Activated naive CD4-positive, alpha-beta T cell (primary cell): ENCODE measurements at places on chromosomes 3 and 15.

DNA sequence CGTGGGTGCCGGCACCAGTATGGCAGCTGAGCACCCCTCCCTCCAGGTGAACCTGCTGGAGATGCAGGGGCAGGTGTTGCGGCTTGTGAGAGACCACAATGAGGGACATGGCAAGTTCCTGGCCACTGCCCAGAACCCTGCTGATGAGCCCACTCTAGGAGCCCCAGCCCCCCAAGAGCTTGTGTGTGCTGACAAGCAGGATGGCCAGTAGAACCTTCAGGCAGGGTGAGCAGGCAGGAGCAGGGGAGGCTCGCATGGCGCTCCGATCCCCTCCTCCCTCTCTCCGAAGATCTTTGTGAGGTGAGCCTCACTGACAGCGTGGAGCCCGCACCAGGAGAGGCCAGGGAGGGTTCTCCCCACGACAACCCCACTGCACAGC, 29.8 kb downstream of the NGRN start:
- DNase-seq = no peak

- peak; percentile 15 for DNase-seq
Measured at GRCh38 chr3:142724682-142725356, 985 bp downstream of the TRPC1 start.

DNA sequence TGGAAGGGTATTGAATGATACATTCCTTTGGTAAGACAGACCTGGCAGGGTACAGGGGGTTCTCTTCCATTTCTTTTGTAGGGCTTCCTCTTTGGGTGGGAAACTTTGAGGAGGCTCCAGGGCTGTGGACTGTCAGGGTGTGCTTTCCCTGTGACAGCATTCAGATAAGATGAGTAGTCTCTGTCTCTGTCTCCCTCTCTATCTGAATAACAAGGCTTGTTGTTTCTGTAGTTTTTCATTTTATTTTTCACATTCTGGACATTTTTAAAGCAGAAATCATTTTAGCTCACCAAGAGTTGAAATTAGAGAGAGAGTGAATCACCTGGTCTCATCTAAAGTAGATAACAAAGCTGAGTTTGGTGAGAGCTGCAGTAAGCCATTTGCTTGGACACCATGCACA, 100.8 kb upstream of the TPM1 start:
- DNase-seq = no peak

GRCh38 chr15:92634671-92635201, 20.8 kb downstream of the FAM174B start:
- DNase-seq = no peak

DNA sequence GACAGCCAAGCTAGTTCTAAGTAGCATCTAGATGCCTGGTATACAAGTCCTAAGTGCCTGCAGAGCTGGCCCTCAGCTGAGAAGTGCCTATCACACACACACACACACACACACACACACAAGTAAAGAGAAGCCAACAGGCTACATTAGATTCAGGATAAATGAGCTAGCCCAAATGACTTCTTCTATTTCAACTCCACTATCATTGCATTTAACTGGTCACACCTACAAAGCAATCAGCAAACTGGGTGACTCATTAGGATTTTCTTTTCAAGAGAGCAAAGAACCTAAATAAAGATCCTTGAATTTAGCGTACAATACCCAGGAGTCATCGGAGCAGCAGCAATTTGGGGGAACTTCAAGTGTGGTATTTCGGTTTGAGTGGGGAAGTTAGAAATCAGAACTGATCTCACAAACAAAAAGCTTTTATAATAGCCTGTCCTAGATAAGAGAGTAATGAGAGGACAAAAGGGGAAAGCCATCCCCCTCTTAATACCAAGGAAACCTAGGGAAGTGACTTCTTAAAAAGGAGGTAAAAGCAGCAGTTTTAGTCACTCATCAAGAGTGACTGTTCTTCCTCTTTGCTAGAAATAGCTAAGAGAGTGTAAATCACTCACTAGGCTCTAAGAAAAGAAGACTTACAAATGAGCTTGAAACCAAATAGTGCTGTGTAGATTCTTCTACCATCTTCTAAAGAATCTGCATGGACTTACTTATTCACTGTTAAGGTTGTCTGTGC, 112.7 kb downstream of the TNIK start:
- no peak for DNase-seq

DNA sequence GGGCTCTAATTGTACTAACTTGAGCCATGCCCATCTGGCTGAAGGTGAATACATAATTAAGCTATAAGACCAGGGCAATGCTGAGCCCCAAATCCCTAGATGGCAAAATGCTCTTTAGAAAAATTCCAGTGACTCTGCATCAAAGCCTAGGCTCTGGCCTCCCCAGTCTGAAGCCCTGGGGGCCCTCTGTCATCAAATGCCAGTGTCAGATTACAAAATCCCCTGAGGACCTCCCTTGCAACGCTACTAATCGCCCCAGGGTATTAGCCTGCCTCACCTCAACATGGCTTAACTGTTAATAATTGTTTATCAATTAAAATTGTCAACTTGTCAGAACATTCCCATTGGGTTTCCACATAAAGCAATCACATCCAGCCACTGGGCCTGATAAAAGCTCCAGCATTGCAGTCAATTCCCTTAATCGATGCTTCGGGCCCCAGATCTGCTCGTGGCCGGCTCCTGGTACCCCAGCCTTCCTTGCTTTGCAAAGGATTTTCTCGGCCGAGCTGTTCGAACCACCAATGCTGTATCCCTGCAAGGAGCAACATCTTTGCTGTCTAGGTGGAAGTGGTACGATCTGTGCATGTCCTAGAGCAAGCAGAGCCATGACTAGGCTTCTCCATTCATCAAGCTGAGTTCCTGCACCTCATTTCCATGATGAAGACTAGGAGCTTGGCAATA, 151.7 kb downstream of the MEGF11 start:
- no peak for DNase-seq

- no peak for DNase-seq
Measured at GRCh38 chr15:54345301-54345700, 367.1 kb downstream of the UNC13C start.

DNA sequence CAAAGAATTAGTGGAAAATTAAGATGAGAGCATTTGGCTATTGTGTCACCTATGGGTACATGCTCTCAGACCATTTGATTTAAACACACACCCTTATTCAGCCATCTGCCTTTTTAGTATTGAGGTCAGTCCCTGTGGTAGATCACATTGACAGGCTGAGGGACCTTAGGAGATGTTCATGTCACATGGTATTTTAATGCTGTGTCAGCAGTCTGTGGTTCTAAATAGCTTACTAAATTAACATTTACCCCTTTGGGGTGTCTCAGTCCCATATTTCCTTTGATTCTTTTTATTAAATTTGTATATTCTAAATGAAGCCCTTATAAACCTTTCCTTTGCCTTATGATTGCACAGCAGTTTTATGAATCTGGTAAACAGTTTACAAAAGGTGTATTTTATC, 2.3 kb downstream of the RBM5 start:
- DNase-seq = no peak

- no peak for DNase-seq
Measured at GRCh38 chr3:169245631-169246030, 417.9 kb downstream of the MECOM start.

DNA sequence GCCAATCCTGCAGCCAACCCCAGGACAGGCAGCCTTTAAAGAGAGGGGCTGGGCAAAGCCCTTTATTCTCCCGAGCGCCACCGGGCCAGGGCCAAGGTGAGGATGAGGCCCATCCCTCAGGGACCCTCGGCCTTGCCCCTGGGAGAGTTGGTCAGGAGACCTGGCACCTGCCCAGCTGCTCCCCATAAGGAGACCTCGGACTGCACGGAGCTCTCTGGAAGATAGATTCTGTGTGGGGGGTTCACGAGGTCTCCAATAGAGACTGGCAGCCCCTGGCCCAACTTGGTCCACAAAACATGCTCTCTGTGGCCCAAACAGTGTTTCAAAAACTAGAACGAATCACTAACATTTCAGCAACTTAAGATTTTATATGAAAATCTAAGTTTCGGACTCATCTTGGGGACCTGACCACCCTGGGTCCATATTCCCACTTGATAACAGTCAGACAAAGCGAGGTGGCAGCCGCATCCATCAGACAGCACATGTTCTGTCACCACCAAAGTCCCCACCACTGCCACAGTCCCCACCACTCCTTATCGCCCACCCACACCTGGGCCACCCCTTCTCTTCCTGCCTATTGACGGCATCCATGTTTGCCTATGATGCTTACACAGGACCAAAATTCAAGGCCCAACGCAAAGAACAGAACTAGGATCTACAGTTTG, 114.4 kb upstream of the RPL32 start:
- DNase-seq = no peak

DNA sequence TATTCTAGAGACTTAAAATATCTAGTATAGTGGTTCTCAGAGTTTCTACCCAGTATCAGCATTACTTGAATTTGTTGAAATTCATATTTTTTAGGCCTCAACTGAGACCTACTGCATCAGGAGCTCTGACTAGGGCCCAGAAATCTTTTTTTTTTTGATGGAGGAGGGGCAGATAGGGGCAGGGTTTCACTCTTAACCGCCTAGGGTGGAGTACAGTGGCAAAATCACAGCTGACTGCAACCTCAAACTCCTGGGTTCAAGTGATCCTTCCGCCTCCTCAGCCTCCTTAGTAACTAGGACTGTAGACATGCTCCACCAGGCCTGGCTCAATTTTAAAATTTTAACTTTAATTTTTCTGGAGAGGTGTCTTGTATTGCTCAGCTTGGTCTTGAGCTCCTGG, 36.6 kb downstream of the CHD2 start:
- no peak for DNase-seq

GRCh38 chr3:63910891-63911290, 1.3 kb downstream of the SCAANT1 start:
- DNase-seq = no peak

DNA sequence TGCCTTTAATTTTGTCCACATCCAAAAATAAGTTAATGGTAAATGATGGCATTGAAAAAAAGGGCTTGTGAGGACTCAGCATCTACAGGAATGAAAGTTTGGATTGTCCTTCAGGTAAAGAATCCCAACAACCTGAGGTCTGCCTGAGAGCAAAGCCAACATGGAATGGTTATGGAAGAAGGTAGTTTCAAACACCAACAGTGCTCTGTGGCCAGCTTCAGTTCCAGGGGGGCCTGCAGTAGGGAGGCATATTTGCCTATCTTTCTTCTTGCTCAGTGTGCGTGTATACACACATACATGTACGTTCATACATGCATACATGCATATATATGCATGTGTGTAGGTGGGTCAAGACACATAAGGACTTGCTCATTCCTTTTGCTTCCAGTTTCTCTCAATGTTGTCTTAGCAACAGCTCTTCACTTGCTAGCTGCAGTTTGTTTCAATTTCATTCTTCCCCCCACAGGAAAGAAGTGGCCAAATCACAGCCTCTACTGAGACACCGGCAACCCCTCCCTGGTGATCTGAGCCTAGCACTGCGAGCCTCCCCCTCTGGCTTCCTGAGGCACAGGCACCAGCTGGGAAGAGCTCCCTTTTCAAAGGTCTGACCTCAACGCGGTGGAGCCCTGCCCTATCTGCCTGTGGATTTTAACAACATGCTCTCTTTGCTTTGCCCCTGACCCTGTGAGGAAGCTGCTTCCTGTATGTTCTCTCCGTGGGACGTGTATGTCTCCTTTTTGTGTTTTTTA, 146.2 kb downstream of the KLF13 start:
- DNase-seq = no peak

GRCh38 chr15:39156166-39156565, 424.7 kb upstream of the THBS1 start:
- no peak for DNase-seq

GRCh38 chr15:70054366-70054765, 43.4 kb downstream of the TLE3 start:
- DNase-seq = no peak

DNA sequence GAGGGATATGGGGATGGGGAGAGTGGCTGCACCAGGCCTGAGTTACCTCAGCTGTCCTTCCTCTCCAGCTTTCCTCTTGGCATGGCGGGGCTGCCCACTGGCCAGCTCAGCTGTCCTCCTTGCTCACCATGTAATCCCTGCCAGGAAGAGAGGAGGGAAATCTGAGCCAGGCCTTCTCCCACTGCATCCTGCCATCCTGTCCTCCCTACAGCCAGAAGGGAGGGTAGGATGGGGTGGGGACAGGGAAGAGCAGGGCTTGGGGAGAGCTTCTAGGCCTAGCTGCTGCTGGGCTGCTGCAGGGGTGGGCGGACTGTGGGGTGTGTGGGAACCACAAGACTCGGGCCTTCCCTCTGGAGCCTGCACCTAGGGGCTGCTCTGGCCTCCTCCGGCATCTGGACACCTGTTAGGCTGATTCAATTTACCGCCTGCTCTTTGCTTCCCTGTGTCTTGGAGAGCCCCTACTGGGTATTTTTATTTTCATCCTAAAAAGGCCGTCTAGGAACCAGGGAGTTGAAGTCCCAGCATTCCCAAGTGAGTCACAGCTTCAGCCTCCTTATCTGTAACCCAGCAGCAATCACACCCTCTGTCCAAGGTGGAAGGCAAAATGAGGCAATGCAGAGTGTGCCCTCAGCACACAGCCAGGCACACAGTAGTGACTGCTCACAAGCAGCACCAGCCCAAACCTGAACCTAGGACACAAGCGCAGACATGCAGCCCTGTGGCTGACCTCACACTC, 13.1 kb upstream of the KY start:
- no peak for DNase-seq
